ENCODE measurements at places on chromosomes 3 and 15. TPM values are rescaled to one million over a fixed set of nuclear protein-coding genes. Genes with fewer than 3 reads are reported as not detected.

GRCh38 chr15:82625136-82625535 lies 22.0 kb downstream of the CPEB1 start:
- no peaks in the 10 kb centered on the region for H3K27me3 ChIP-seq
- H3K27ac ChIP-seq = no peak overlapping the region
- no peak for DNase-seq
- H3K4me3 ChIP-seq = no peak overlapping the region
- peaks cover 28% of the 10 kb centered on the region for H3K36me3 ChIP-seq

Gene TMEM202
- total RNA-seq = not detected

GRCh38 chr3:133490468-133491351 lies 82.8 kb upstream of the CDV3 start:
- H3K27ac ChIP-seq = no peak overlapping the region
- no peaks in the 10 kb centered on the region for H3K27me3 ChIP-seq
- no peak for DNase-seq
- no peaks in the 10 kb centered on the region for H3K4me1 ChIP-seq

Gene NAA80
- 24.3 TPM for total RNA-seq

DNA sequence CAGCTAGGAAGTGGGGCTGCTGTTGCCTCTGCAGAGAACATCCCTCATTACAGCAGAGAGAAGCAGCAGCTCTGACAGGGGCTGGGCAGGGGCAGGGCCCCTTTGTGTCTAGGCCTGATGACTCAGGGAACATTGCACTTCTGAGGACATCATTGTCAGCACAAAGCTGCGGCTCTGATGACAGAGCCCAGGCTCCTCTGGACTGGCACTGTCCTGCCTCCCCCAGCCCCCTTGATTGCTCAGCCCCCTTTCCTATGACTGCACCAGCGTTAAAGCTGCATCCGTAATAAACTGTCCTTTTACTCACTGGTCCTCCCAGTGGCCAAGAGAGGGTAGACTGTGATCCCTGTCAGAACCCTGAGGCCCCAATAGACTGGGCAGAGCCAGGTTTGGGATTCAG lies 18.3 kb downstream of the TRH start:
- no peak overlapping the region for H3K4me3 ChIP-seq
- no peaks in the 10 kb centered on the region for H3K36me3 ChIP-seq
- peaks cover 6% of the 10 kb centered on the region for H3K27me3 ChIP-seq
- DNase-seq = no peak
- H3K4me1 ChIP-seq = no peaks in the 10 kb centered on the region

- no peaks in the 10 kb centered on the region for H3K36me3 ChIP-seq
- H3K27me3 ChIP-seq = no peaks in the 10 kb centered on the region
- H3K4me1 ChIP-seq = no peaks in the 10 kb centered on the region
- H3K27ac ChIP-seq = no peak overlapping the region
- DNase-seq = no peak
These were observed 150.9 kb downstream of the FMN1 start for GRCh38 chr15:33043636-33044035.

Gene C3orf62
- total RNA-seq = 3.3 TPM

DNA sequence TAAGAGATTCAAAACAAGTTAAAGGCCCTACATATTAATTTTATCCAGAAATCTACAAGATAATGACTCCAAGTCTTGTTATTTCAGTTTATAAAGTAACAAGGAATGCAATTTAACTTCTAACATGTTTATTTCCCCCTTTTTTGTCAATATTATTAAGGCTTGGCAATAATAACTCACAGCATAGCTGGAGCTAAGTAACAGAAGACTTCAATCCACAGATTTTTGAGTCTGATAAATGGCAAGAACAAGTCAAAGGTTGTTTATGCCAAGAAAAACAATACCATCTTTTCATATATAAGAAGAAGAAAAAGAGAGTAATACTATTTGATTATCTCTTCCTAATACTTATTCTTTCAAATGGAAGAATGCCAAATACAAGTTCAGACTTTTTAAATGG lies 631.0 kb upstream of the CCDC54 start:
- no peaks in the 10 kb centered on the region for H3K27me3 ChIP-seq
- no peaks in the 10 kb centered on the region for H3K4me1 ChIP-seq
- no peak overlapping the region for H3K27ac ChIP-seq
- H3K36me3 ChIP-seq = no peaks in the 10 kb centered on the region

DNA sequence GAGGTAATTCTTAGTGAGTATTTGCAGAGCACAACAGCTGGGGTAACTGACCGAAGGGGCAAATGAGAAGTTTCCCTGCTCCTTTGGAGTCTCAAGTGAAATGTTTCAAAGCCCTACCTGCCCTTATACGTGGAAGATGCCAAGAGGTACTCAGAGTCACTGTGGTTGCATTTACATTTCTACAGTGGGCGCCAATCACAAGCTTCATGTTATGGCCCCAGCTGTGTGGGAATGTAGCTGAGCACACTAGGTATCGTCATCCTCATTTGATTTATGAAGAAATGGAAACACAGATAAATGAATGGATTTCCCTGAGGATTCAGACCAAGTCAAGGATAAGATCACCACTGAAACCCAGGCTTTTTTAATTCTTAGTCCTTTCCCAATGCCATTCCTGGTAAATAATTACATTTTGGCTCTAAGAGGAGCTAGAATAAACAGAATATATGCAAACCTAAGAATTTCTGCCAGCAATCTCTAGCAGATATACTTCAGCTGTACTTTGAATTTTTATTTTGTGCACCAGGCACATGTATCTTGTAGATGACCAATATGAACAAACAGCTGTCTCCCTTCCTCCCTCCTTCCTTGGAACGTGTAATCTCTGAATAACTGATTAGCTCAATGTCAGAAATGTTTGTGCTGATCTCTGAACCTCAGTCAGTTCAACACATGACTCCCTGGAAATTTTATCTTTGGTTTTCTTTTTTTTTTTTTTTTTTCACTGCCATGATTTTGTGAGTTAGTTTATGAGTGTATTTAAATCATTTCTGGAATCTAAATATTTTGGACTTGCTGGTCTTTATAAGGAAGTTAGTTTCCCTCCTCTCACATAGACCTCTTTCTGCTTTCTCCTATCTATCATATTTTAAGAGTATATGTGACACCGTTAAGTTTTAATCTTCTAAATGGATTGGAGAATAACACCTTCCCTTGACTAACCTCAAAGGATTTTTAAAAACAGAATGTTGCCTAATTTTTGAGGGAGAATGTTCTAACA lies 69.2 kb downstream of the MAP2K5 start:
- DNase-seq = no peak
- no peak overlapping the region for H3K4me3 ChIP-seq
- no peak overlapping the region for H3K27ac ChIP-seq
- peaks cover 7% of the 10 kb centered on the region for H3K36me3 ChIP-seq
- no peaks in the 10 kb centered on the region for H3K4me1 ChIP-seq

- DNase-seq = no peak
- H3K4me1 ChIP-seq = peaks cover 7% of the 10 kb centered on the region
- no peaks in the 10 kb centered on the region for H3K27me3 ChIP-seq
- no peak overlapping the region for H3K4me3 ChIP-seq
- H3K36me3 ChIP-seq = no peaks in the 10 kb centered on the region
These were observed 28.3 kb upstream of the KIF23 start for GRCh38 chr15:69385831-69386230.

- no peak overlapping the region for H3K4me3 ChIP-seq
- no peak overlapping the region for H3K27ac ChIP-seq
- no peaks in the 10 kb centered on the region for H3K4me1 ChIP-seq
- H3K27me3 ChIP-seq = no peaks in the 10 kb centered on the region
- H3K36me3 ChIP-seq = no peaks in the 10 kb centered on the region
These were observed 15.6 kb downstream of the LRRK1 start for GRCh38 chr15:100934726-100935125.

DNA sequence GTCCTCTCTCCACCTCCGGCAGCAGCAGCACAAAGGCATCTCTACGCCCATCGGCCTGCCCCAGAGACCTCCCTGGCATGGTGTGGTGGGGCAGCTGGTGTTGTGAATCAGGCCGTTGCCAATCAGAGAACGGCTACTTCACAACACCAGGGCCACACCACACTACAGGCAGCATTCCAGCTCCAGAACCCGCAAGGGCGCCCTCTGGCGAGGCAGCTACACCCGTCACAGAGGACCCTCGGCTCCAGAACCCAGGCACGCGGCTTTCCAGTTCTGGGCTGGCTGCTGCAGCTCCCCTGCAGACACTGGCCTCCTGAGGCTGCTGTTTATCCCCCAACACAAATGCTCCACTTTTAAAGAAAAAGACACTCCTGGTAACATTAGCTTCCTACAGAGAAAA lies 127.5 kb upstream of the TOPAZ1 start:
- no peak overlapping the region for H3K4me3 ChIP-seq
- H3K36me3 ChIP-seq = no peaks in the 10 kb centered on the region
- H3K27me3 ChIP-seq = no peaks in the 10 kb centered on the region

DNA sequence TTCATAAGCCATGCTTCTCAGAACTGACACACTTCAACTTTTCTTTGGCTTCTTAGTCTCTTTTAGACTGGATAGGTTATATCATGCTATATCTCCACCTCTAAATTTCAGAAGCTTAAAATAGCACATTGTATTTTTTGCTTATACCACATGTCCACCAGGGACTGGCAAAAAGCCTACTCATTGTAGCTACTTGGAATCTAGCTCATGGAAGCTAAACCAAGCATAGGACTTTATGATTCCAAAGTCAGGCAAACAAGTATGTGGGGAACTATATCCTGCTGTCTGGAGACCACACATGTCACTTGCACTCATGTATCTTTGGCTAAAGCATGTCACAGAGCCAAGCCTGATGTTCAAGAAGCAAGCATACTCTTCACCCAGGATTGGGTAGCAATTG lies 245.0 kb upstream of the RASGRP1 start:
- no peak overlapping the region for H3K4me3 ChIP-seq
- no peak for DNase-seq
- H3K27me3 ChIP-seq = no peaks in the 10 kb centered on the region

- no peaks in the 10 kb centered on the region for H3K27me3 ChIP-seq
- H3K36me3 ChIP-seq = no peaks in the 10 kb centered on the region
- H3K4me1 ChIP-seq = no peaks in the 10 kb centered on the region
- H3K27ac ChIP-seq = peak overlapping the region; percentile 67
- H3K4me3 ChIP-seq = no peak overlapping the region
These were observed 61.5 kb upstream of the CORO2B start for GRCh38 chr15:68517285-68517761.

Gene GP5
- not detected for total RNA-seq

Gene SERINC4
- total RNA-seq = 0.20 TPM

DNA sequence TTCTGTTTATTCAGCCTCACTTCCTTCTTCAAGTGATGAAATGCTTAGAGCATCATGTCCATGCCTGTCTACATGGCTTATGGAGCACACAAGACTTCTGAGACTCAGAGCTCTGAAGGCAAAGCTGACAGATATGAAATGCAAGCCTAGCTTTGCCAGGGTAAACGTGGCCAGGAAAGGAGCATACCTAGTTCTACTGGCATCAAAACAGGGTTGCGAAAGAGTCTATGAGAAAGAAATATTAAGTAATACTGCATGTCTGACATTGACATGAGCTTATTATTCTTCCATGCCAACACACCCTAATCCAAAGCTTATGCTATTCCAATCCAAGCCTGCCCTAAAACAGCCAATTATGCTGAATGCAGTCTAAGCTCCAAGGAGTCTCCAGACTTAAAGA lies 391.5 kb downstream of the ERC2 start:
- no peak for DNase-seq
- no peak overlapping the region for H3K27ac ChIP-seq
- no peaks in the 10 kb centered on the region for H3K27me3 ChIP-seq
- no peaks in the 10 kb centered on the region for H3K4me1 ChIP-seq
- H3K36me3 ChIP-seq = no peaks in the 10 kb centered on the region

Gene GOLGA8J
- total RNA-seq = 0.60 TPM
